ENCODE measurements at places on chromosomes 13 and 19.

DNA sequence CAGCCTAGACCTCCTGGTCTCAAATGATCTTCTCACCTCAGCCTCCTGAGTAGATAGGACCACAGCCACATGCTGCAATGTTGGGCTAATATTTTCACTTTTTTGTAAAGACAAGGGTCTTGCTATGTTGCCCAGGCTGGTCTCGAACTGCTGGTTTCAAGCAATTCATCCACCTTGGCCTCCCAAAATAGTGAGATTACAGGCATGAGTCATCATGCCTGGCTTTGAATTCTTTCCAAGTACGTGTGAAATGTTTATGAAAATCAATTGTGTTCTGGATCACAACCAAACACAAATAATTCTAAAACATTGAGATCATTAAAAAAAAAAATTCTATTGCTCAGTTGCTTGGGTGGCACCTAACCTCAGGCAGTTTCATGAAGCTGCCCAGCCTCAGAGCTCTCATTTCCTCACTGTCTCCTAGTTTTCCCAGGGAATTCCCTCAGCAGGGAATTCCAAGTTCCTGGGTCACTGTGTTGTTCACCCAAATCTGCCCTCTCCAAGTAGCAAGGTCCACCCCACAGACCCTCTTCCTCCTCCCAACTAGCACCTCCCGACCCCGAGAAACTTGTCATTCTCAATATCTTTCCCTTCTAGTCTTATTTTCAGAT, 44.8 kb downstream of the ING1 start:
- DNase-seq: peak; percentile 30

GRCh38 chr13:77374786-77375185, 47.9 kb upstream of the MYCBP2 start:
- no peak for DNase-seq

DNA sequence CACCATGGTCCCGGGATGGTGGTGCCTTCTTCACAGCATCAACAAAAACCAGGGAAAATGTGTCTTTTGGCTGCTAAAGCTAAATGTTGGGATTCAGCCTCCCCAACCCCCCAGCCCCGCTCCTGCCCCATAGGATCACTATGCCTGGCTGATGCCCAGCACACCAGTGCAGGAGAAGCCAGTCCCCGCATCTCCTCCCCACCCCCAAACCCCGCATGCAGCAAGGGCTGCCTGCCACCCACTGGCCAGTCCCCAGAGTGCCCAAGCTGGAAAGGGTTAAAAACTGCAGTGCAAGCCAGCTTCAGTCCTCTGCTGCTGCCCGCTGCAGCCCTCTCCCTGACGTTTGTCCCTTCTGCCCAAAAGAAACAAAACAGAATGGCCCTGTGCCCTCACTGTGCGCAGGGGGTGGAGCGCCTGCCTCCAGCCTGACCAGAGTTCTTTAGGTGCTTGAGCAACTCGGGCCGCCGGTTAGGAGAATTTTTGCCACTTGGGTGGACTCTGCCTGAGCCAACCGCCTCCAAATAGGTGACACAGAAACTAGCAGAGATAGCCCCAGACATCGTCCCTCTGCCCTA, 3.7 kb downstream of the CALM3 start:
- DNase-seq: no peak

DNA sequence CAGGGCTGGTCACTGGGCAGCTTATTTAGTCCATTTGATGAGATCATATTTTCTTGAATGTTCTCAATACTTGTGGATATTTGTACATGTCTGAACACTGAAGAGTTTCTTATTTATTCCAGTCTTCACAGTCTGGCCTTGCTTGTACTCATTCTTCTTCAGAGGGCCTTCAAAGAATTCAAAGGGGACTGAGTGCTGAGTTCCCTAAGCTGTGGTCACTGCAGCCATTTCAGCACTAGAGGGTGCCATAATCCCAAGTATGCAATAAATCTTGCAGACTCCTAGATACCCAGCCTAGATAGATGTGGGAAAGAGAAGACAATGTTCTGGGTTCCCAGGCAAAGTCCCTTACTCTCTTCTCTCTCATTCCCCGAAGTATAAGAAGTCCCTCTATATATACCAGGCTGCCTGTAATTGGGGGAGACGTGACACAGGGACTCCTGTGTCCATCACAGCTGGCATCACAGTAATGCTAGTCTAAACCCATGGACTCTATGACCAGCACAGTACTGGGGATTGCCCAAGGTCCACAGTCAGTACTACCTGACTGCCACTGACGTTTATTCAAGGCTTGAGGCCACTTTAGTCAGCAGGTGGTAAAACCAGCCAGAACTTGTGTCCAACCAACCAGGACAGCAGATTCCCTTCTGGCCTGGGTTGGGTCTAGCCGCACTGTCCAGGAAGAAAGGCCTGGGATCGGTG, 8.9 kb upstream of the VN1R1 start:
- no peak for DNase-seq

- DNase-seq: no peak
Measured at GRCh38 chr13:50153401-50153800, 138.2 kb downstream of the KCNRG start.
